ENCODE measurements at places on chromosomes 11 and 22. TPM values are rescaled to one million over a fixed set of nuclear protein-coding genes. Genes with fewer than 3 reads are reported as not detected.

CCND1 gene
- 60.8 TPM for total RNA-seq

DNAJB13 gene
- 0.40 TPM for total RNA-seq

SLC22A9 gene
- total RNA-seq, result not detected

TRIM51 gene
- total RNA-seq, result not detected

ELMOD1 gene
- total RNA-seq, result 17.2 TPM

IRAG1 gene
- total RNA-seq, result 5.2 TPM

SERHL2 gene
- total RNA-seq, result 2.7 TPM

C11orf87 gene
- 56.1 TPM for total RNA-seq

FLRT1 gene
- total RNA-seq, result 6.7 TPM

MYOD1 gene
- total RNA-seq, result not detected

SH3BP1 gene
- 8.8 TPM for total RNA-seq

FOLR1 gene
- 172 TPM for total RNA-seq

SCGB2A2 gene
- total RNA-seq, result not detected

SLC7A4 gene
- 4.1 TPM for total RNA-seq

SMTNL1 gene
- total RNA-seq, result not detected

P2RX3 gene
- 0.50 TPM for total RNA-seq

LRRC55 gene
- total RNA-seq, result 8.7 TPM

MORC2 gene
- total RNA-seq, result 26.4 TPM

FIBP gene
- 139 TPM for total RNA-seq

NNMT gene
- total RNA-seq, result 2.5 TPM

C22orf42 gene
- total RNA-seq, result 1.8 TPM

Data from spinal cord (tissue), 10 donors.